ENCODE measurements at places on chromosomes 2 and 18. TPM values are rescaled to one million over a fixed set of nuclear protein-coding genes. Genes with fewer than 3 reads are reported as not detected.

DNA sequence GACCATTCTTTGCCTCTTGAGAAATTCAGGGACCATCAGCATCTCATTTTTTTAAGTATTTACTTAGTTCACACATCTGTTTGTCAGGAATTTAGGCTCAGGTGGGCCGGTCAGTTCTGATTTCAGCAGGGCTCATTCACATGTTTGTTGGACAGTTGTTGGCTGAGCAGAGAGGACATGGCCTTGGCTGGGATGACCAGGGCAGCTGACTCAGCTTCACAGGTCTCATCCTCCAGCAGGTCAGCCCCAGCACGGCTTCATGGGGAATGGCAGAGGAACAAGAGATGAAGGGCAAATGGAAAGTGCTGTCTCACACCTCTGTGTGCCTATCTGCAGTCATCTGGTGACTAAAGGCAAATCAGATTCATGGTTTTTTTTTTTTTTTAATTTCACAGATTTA, 136.1 kb upstream of the TMEM200C start:
- no peak for DNase-seq

DNA sequence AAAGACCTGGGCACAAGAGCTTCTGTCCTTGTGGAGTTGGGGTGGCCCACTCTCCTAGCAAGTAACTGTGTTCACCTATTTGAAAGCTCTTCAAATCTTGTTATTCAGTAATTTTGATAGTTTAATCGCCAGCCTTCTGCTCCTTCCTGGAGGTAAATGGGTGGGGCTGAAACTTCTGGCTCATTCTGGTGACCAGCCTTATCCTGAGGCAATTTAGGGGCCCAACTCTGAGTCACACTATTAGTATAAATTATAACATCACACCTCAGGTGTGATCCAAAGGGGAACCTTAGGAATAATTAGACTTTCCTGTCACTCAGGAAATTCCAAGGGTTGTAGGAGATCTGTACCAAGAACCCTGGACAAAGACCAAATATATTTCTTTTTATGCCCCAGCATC, 255.8 kb upstream of the RGPD4 start:
- no peak for DNase-seq

DNA sequence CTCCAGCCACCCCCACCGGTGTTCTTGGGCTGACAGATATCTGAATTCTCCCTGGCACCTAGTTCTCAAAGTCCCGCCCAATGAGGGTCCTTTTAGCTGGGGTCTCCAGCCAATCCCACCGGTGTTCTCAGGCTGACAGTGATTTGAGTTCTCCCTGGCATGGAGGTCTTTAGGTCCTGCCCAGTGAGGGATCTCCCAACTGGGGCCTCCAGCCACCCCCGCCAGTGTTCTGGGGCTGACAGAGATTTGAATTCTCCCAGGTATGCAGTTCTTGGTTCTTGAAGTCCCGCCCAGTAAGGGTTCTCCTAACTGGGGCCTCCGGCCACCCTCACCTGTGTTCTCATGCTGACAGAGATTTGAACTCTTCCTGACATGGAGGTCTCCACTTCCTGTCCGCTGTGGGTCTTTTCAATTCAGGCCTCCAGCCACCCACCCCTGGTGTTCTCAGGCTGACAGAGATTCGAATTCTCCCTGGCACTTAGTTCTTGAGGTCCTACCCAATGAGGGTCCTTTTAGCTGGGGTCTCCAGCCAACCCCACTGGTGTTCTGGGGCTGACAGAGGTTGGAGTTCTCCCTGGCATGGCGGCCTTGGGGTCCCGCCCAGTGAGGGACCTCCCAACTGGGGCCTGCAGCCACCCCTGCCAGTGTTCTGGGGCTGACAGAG, 154.6 kb downstream of the ANKRD36 start:
- DNase-seq = no peak

DNA sequence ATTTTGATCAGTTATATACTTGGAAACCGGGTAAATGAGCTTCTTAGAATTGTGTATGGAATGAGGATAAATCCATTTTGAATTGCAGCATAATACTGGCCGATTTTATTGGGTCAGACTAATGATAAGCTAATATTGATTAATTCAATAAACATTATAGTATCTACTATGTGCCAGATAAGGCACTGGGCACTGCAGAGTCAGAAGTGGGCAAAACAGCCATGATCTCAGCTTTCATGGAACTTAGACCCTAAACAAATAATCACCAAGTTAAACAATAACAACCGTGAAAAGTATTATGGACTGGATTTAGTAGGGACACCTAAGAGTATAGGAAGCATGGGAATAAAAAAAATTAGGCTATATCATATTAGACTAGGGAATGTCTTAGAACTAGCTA, 297.0 kb upstream of the PKDCC start:
- DNase-seq = no peak

GRCh38 chr18:72091369-72091768, 452.8 kb downstream of the CBLN2 start:
- no peak for DNase-seq

DNA sequence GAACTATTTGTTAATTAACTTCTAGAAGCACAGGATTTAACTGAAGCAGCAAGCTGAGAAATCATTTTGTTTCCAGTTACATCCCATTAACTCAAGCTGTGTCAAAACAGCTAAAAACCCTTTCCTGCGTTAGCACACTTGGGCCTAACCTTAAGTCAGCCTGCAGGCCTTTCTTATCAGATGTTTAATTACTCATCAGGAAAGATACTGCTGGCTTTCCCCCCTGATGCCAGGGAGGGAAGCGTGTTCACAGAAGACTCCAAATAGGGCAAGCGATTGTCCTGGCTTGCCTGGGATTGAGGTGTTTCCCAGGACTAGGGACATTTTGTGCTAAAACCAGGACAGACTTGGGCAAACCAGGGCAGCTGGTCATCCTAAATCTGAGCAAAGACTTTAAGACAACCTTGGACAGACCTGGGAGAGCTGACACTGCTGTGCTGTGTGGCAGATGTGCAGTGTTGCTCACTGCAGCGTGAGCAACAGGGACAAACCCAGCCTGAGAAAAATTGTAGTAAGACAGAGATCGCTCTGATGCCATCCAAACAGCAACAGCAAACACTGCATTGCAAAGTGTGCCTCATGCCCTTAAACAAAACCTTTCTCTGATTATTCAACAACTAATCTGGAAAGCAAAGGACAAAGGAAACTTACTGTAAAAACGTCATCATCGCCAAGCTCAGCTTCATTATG, 100.9 kb downstream of the SPRED2 start:
- no peak for DNase-seq

DNA sequence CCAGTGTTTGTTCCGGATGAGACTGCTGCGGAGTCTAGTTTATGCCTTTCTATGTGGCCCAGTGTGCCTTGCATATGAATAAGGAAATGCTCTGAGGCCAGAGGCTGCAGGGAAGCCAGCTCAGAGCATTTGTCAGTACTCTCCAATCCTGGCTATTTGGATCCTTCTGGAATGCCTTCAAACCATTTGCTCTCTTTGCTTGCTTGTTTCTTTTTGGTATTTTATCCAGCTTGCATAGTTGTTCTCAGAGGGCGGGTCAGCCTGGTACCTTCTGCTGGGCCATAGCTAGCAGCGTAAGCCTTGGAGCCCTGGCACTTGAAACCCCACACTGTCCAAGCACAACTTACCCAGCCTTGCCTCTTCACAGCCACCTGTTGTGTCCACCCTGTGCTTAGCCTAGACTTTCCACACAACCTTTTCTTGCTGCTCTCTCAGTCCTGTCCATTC, 20.5 kb downstream of the CENPO start:
- no peak for DNase-seq

DNA sequence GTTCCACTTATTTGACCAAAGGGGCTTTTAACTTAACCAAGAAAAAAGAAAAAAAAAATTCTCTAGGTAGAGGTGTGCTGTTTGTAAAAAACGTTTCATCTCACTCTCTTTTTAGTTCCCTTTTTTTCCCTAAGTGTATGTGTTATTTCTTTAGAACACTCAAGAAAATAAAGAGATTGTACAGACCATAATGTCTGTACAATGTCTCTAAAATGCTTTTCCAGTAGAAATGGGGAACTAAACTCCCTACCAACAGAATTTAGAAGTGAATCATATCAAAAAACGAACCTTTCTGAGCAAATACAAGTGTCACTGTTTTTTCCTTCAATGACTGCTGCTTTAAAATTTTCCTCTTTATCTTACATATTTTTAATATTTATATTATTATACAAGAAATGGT, 72.0 kb downstream of the CDH7 start:
- DNase-seq = no peak

GRCh38 chr2:16747689-16748088, 82.1 kb upstream of the CYRIA start:
- no peak for DNase-seq

DNA sequence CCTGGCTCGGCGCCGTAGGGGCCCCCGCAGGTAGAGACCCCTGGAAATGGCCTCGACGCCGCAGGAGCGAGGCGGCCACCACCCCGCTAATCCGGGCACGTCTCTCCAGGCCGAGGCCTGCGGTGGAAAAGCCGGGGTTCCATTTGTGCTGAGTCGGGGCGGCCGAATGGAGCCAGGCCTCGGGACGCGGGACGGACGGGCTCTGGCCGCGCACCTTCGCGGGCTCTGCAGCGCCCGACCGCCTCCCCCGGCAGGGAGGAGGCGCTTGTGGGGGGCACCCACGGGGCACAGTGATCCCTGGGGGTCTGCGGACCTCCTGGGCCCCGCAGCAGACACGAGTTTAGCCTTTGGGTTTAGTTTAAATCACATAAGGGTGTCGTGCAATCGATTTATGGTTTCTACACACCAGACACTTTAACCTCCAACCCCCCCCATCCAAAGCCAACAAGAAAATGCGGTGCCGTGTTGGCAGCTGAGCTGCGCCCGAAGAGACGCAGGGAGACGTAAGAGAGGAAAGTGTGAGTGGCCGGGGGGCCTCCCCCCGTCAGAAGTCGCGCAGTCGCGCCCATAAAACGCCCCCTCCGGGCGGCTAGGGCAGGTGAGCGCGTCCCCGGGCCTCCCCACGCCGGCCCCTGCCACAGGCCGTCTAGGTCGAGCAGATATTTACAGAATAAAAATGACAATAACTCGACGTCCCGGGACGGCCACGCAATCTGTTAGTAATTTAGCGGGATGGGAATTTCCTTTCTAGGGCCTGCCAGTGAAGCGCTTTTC, 1.0 kb upstream of the NFATC1 start:
- DNase-seq = peak; percentile 62

DNA sequence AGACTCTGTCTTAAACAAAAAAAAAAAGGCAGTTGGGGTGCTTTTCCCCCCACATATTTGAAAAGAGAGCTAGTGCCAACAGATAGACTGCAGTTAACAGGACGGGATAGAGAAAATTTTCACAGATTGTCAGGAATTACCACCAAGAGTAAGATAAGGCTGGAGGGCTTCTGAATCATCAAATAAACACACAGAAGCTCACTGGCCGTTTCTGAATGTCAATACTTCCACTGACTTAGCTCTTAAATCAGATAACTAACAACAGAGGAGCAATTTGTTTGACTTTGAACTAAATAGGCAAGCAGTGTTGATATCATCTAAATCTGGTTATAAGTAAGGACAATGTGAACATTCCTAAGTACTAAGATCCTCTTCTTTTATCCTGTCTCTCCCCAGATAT, 34.7 kb downstream of the PIEZO2 start:
- no peak for DNase-seq

- DNase-seq = peak; percentile 56
Observed at GRCh38 chr2:85405201-85406059, 4.7 kb downstream of the CAPG start.

DNA sequence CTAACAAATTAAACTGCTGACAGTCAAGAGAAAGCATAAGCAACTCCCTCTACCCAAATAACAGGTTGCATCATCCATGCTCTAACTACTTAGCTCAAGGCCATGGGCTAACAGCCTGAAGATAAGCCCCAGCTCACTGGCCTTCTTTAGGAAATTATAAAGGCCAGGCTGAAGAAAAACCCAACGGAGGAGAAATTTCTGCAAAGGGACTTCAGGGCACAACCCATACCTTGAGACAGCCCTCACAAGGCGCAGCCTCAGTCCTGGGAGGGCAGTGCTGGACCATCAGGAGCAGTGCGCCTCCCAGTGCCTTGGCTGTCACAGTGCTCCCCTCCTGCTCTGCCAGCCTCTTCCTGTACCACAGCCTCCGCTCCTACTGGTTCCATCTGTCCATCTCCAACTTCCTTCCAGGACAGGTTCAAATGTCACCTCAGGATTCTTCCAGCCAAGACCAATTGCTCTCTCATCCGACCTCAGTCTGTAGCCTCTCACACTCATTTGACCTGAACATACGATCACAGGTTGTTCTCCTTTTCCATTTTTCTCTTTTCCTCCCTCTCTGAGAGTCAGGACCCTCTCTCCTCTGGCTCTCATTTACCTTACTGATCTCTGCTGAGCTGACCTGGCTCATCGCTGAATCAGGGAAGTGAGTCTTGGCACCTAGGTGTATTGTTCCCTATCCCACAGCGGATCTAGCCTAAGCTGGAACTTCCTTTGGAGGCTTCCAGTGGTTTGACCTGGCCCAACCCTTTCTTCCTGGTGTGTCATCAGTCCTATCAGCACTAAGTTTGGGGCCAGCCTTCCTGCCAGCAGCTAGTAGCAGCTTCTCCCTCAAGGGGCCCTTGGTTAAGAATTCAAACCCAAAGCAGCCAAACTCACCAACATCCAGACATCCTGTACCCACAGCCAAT, 1.9 kb downstream of the MCFD2 start:
- DNase-seq = no peak

DNA sequence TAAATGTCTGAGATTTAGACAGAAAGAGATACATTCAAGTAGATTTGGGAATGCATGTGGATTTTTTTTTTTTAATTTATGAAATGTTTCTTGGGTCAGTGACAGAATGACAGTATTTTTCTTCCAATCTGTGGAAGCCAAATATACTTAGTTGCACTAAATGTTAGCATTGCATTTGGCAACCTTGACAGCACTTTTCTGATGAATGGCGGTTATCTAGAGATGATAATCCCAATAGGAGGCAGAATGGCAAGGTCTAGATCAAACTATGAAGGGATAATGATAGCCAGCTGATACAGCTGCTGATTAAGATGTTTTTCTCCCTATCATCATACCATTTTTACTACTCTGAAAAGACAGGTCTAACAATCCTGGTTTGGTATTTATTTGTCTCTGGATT, 174.5 kb upstream of the STON1 start:
- DNase-seq = no peak

- no peak for DNase-seq
Observed at GRCh38 chr2:176847575-176847974, 365.0 kb upstream of the HNRNPA3 start.

GRCh38 chr18:49304751-49305150, 155.7 kb downstream of the DYM start:
- DNase-seq = no peak

- DNase-seq = no peak
Observed at GRCh38 chr2:145666552-145666951, 1146.6 kb upstream of the ZEB2 start.

GRCh38 chr2:110744429-110744828, 12.1 kb downstream of the ACOXL start:
- no peak for DNase-seq

The CENPA gene
- polyA plus RNA-seq = 2.1 TPM

The MLPH gene
- 60.3 TPM for polyA plus RNA-seq

The NBAS gene
- polyA plus RNA-seq = 37.1 TPM

The ANO7 gene
- polyA plus RNA-seq = 0.91 TPM

The ST3GAL5 gene
- polyA plus RNA-seq = 3.2 TPM

The HOXD9 gene
- polyA plus RNA-seq = not detected

The NYAP2 gene
- polyA plus RNA-seq = not detected

The WDR54 gene
- polyA plus RNA-seq = 6.5 TPM

All from heart left ventricle (tissue), 16 donors.